Keratinocyte (primary cell): ENCODE measurements at places on chromosomes 13 and 19. TPM values are rescaled to one million over a fixed set of nuclear protein-coding genes. Genes with fewer than 3 reads are reported as not detected.

KLC3 gene
- 14.7 to 27.9 TPM (median 15.3 TPM) in 3 replicates for polyA plus RNA-seq

THSD8 gene
- 0.41 to 6.6 TPM (median 2.9 TPM) in 3 replicates for polyA plus RNA-seq

SERP2 gene
- polyA plus RNA-seq, result 0.45 to 0.88 TPM (median 0.66 TPM) in 3 replicates

CLPTM1 gene
- polyA plus RNA-seq, result 44.6 to 74.6 TPM (median 47.1 TPM) in 3 replicates

GSX1 gene
- not detected in 3 replicates for polyA plus RNA-seq

STARD13 gene
- 7.9 to 11.9 TPM (median 8.1 TPM) in 3 replicates for polyA plus RNA-seq

DNA sequence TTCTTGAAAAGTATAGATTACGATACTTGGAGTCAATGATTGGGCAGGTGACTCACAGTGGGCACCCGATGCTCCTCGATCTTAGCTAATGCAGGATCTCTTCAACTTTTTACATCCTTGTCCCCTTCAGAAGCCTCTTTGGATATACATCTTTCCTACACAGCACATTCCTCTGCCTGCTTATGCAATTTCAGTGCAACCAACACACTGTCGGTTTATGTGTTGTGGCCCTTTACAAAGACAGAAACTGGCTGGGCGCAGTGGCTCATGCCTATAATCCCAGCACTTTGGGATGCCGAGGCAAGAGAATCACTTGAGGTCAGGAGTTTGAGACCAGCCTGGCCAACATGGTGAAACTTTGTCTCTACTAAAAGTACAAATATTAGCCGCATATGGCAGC, 2.6 kb downstream of the GPR42 start:
- no peak overlapping the region for H3K4me3 ChIP-seq
- no peaks in the 10 kb centered on the region for H3K36me3 ChIP-seq
- H3K27me3 ChIP-seq, result no peaks in the 10 kb centered on the region
- H3K27ac ChIP-seq, result no peak overlapping the region
- DNase-seq, result no peak

DNA sequence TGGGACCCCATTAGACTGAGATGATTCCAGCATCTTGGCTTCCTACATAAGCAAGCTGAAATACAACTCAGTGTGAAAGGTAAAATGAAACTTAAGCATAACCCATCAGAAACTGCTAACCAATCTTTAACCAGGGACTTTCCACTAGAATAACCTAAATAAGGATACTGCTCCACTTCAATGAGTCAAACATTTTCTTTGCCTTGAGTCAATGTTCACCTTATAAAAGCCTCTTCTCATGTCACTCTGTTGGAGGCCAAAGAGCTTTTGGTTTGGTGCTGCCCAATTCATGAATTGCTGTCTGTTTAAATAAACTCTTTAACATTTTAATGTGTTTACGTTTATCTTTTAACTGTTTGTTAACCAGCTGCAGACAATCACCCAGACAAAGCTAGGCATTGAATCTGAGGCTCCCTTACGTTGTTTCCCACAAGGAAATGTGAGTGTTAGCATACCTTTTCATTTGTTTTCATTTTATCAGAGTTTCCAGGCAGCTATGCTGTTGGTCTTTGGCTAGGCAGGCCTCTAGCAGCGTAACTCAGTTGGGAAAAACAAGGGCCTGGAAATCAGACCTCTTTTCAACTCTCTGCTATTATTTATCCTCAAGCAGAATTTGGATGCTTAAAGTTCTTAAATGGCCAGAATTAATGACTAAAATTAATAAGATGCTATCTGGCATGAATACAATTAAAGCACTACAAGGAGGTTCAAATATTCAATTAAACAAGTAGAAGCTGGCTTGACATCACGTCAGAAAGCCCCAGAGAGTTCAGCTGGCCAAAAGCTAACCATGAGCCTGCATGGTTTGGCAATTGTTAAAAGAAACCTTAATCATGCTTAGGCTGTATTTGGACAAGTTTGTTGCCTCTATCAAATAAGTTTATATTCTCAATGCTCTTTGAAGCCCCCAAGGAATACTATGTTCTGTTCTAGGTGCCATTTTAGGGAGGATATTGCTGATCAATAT, 200.2 kb downstream of the DCLK1 start:
- H3K4me1 ChIP-seq, result no peaks in the 10 kb centered on the region
- H3K27me3 ChIP-seq, result no peaks in the 10 kb centered on the region
- no peak overlapping the region for H3K27ac ChIP-seq
- no peak for DNase-seq
- no peak overlapping the region for H3K4me3 ChIP-seq
- no peaks in the 10 kb centered on the region for H3K36me3 ChIP-seq

DNA sequence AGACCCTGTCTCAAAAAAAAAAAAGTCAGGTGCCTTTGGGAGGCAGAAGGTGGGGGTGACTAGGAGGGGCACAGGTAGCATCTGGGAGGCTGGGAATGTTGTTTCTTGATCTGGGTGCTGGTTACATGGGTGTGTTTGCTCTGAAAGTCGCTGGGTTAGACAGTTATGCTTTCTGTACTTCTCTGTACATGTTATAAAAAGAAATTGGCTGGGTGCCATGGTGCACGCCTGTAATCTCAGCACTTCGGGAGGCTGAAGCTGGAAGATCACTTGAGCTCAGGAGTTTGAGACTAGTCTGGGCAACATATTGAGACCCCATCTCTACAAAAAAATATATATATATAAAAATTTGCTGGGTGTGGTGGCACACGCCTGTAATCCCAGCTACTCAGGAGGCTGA, 15.1 kb downstream of the NOSIP start:
- H3K27ac ChIP-seq, result no peak overlapping the region
- no peak for DNase-seq
- H3K4me3 ChIP-seq, result no peak overlapping the region
- peaks cover 1% of the 10 kb centered on the region for H3K36me3 ChIP-seq
- H3K27me3 ChIP-seq, result no peaks in the 10 kb centered on the region

GRCh38 chr19:7554565-7554964, 19.0 kb downstream of the PNPLA6 start:
- H3K36me3 ChIP-seq, result peaks cover 21% of the 10 kb centered on the region
- no peak overlapping the region for H3K4me3 ChIP-seq
- no peaks in the 10 kb centered on the region for H3K27me3 ChIP-seq

DNA sequence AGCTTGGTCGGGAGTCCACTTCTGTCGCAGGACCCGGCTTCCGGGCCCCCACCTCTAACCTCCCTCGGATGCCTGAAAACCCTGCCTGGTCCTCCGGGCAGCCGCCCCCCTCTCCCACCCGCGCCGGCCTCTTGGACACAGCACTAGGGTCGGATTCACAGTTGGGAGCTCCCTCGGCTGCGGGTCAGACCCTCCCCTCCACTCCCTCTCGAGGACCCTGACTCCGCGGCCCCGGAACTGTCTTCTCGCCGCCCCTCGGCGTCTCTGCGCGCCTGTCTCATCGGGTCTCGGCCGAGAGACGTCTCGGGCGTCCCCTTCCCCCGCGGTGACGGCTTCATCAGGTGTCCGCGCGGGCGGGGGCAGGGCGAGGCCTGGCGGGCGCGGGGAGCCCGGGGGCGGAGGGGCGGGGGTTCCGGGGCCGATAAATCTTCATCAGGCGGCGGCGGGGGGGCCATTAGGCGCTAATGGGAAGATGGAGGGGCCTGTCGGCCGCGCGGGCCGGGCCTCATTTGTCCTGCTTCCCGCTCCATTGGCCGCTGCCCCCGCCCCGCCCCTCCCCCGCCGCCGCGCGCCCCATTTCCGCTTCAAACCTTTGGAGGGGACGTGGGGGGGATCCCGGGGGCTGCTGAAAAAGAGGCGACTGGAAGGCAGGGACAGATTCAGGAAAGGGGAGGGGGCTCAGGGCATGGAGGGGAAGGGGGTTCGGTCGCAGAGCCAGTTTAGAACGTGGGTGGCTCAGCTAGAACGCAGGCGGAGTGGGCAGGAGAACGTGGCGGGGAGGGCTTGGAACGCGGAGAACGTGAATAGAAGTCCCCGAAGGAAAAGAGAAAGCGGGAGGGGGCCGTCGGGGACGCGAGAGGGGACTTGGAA, 11.8 kb upstream of the ERFL start:
- no peaks in the 10 kb centered on the region for H3K36me3 ChIP-seq
- no peak for DNase-seq
- peaks cover 47% of the 10 kb centered on the region for H3K27me3 ChIP-seq
- H3K4me1 ChIP-seq, result peaks cover 14% of the 10 kb centered on the region
- peak overlapping the region; percentile 31 for H3K4me3 ChIP-seq

- H3K27me3 ChIP-seq, result no peaks in the 10 kb centered on the region
- H3K4me1 ChIP-seq, result no peaks in the 10 kb centered on the region
- no peak overlapping the region for H3K4me3 ChIP-seq
- no peak overlapping the region for H3K27ac ChIP-seq
- DNase-seq, result no peak
These were observed 208.0 kb downstream of the SPRY2 start for GRCh38 chr13:80132741-80133601.

- no peaks in the 10 kb centered on the region for H3K36me3 ChIP-seq
- H3K4me3 ChIP-seq, result no peak overlapping the region
- DNase-seq, result no peak
- no peak overlapping the region for H3K27ac ChIP-seq
- no peaks in the 10 kb centered on the region for H3K27me3 ChIP-seq
These were observed 11.1 kb downstream of the NTN5 start for GRCh38 chr19:48661711-48662090.

GRCh38 chr13:27641711-27642502, 20.2 kb downstream of the POLR1D start:
- DNase-seq, result no peak
- H3K27ac ChIP-seq, result no peak overlapping the region
- no peak overlapping the region for H3K4me3 ChIP-seq
- H3K27me3 ChIP-seq, result no peaks in the 10 kb centered on the region
- no peaks in the 10 kb centered on the region for H3K36me3 ChIP-seq
- H3K4me1 ChIP-seq, result peaks cover 51% of the 10 kb centered on the region

- peaks cover 45% of the 10 kb centered on the region for H3K36me3 ChIP-seq
- no peak overlapping the region for H3K27ac ChIP-seq
- no peak overlapping the region for H3K4me3 ChIP-seq
These were observed 29.2 kb downstream of the SUGP2 start for GRCh38 chr19:19004144-19004543.

- H3K27me3 ChIP-seq, result no peaks in the 10 kb centered on the region
- H3K4me3 ChIP-seq, result no peak overlapping the region
- no peaks in the 10 kb centered on the region for H3K4me1 ChIP-seq
- DNase-seq, result no peak
- no peaks in the 10 kb centered on the region for H3K36me3 ChIP-seq
These were observed 62.4 kb downstream of the MBD3L2B start for GRCh38 chr19:6958791-6959190.

DNA sequence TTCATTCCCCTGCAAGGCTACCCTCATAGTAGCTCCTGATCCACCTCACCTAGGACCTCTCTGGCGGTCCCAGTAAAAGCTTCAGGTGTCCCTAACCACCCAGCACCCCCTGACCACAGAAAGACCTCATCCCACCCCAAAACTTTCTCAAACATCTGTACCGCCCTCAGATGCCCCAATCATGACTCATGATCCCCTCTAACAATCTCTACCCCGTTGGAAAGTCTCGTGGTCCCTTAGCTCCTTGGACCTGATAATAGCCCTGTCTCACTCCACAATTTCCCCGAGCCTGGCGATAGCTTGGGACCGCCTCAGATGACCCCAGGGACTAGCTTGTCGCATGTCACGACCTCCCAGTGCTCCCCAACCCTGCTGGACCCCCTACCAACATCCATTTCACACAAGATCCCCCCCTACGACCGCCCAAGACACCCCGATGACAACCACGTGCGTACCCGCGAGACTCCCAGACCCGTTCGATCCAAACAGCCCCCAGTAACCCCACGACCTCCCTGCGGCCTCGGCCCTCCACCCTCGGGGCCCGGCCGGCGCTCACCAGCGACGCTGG, 450 bp downstream of the NDUFA11 start:
- H3K4me3 ChIP-seq, result peak overlapping the region; percentile 96
- peak overlapping the region; percentile 99 for H3K27ac ChIP-seq
- no peaks in the 10 kb centered on the region for H3K27me3 ChIP-seq
- peaks cover 9% of the 10 kb centered on the region for H3K36me3 ChIP-seq
- peaks cover 4% of the 10 kb centered on the region for H3K4me1 ChIP-seq

DNA sequence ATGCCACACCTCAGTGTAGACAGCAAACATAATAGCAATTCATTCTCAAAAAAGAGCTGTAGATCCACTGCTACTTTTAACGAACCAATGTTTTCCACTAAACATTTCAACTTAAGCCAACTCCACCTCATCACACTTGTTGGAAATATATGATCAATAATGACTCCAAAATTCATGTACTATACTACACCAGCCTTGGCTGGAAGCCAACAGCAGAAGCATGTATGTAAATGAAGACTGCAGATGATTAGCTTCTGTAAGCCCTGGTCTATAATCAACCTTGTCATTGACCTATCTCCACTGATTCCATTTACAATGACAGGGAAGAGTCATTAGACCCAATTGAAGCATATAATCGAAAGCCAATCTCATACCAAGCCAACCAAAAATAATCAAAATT, 71.7 kb downstream of the STK24 start:
- H3K27ac ChIP-seq, result no peak overlapping the region
- H3K27me3 ChIP-seq, result no peaks in the 10 kb centered on the region
- H3K36me3 ChIP-seq, result peaks cover 5% of the 10 kb centered on the region
- H3K4me1 ChIP-seq, result peaks cover 35% of the 10 kb centered on the region
- no peak for DNase-seq

GRCh38 chr19:45895519-45895972, 6.9 kb downstream of the MYPOP start:
- no peaks in the 10 kb centered on the region for H3K27me3 ChIP-seq
- no peak overlapping the region for H3K4me3 ChIP-seq
- DNase-seq, result no peak
- peaks cover 10% of the 10 kb centered on the region for H3K36me3 ChIP-seq
- no peak overlapping the region for H3K27ac ChIP-seq

DNA sequence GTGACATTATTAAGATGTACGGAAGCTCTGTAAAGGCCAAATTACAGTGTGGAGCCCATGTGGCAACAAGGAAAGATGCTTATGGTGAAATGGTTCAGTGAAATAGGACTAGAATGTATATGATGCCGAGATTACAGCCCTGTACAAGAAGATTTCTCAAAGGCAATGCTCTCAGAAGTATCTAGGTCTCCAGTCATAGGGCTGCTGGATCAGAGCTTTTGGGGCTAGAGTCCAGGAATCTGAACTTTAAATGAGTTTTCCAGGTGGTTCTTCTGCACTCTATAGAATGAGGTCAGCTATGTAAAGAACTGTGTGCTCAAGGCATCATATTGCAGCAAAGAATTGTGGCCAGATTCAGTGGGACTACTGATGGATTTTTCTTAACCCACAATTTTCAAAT, 75.4 kb upstream of the STK24 start:
- no peaks in the 10 kb centered on the region for H3K36me3 ChIP-seq
- H3K4me1 ChIP-seq, result no peaks in the 10 kb centered on the region
- no peak overlapping the region for H3K27ac ChIP-seq
- H3K4me3 ChIP-seq, result no peak overlapping the region

- H3K4me1 ChIP-seq, result peaks cover 14% of the 10 kb centered on the region
- H3K27ac ChIP-seq, result peak overlapping the region; percentile 56
- H3K27me3 ChIP-seq, result peaks cover 3% of the 10 kb centered on the region
- no peak overlapping the region for H3K4me3 ChIP-seq
These were observed 9.9 kb upstream of the FPR3 start for GRCh38 chr19:51784922-51785690.

DNA sequence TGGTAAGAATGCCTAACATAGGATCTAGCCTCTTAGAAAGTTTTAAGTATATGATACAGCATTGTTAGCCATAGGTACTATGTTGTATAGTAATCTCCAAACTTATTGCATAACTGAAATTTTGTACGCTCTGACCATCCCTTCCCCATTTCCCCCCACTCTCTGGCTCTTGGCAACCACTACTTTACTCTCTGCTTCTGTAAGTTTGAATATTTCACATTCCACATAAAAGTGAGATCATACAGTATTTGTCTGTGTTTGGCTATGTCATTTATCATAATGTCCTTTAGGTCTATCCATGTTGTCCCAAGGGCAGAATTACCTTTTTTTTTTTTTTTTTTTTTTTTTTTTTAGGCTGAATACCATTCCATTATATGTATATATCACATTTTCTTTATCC, 396.9 kb downstream of the DLEU7 start:
- H3K27me3 ChIP-seq, result no peaks in the 10 kb centered on the region
- no peak overlapping the region for H3K4me3 ChIP-seq
- H3K27ac ChIP-seq, result no peak overlapping the region
- H3K4me1 ChIP-seq, result peaks cover 8% of the 10 kb centered on the region
